Muscle of leg (tissue), 16 donors: ENCODE measurements at places on chromosomes 3 and 15.

DNA sequence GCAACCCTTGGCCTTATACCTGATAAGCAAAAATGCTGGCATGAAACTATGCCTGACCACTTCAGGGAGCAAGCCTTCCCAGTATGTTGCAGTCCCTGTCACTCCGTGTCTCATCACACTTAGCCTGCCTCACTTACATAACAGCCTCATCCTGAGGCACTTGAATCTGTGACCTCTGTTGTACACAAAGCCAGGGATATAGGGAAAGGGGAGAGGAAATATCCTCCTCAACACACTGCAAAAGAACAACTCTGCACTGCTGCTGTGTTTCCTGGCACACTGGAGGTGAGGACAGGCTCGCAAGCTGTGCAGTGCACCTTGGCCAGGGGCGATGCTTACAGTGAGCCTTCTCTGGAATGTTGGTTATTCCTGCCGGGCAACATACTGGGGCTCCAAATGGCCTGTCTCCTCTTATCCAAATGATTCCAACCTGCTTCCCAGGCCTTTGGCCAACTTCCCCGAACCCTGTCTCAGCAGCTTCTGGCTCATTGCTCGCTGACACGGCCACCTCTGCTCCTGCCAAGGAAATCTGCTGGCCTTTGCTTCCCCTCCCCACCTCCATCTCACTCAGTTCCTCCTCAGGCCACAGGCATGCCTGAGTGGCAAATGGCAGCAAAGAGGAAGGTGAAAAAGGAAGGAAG, 109.2 kb downstream of the CD47 start:
- DNase-seq, result peak; percentile 81

GRCh38 chr3:44478055-44478468, 592 bp upstream of the ZNF445 start:
- no peak for DNase-seq

- no peak for DNase-seq
Observed at GRCh38 chr3:2392981-2393380, 294.3 kb downstream of the CNTN4 start.

DNA sequence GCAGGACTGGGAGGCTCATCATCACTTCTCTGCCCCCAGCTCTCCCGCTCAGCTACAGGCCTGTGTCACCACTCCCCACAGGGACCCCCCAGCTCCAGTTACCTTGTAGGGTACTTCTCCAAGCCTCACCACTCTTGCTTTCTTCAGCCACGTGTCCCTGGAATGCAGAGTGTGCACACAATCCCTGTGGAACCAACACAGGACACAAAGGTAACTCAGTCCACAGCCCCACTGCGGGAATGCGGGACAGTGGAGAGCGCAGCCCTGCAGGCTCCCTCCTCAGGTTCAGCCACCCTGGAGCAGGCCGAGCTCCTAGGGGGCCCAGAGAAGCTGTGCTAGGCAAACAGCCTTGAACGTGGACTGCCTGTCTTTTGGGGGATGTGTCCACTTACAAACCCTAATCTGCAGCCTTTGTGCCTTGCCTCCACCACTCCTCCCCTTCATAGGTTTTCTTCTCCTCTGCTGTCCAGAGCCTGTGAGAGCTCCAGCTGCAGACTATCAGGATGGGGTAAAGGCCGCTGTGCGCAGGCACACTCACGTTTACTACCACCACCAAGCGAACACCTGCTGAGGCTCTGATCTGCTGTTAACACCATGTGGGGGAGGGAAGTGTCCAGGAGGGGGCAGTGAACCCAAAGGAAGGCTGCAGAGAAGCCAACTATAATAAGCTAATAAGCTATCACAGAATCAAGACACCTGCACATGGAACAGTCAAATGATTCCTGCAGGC, 26.0 kb downstream of the XPC start:
- DNase-seq, result no peak
